ENCODE measurements at places on chromosomes 3 and 15.

DNA sequence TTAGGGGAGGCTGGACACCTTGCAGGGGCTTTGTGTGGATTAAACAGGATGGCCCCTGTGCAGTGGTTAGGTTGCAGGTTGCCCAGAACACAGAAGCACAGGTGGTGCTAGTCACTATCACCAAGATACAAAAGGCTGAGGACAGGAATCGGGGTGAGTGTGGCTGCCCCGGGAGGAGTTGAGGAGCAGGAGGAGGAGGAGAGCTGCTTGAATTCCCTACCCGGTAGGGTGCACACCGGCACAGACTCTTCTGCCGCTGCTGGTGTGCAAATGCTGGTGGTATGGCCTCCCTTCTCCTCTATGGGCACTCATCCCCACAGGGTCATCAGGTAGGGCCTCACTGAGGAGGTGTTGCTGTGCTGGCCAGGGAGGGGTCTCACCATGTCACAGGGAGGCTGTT, 67.5 kb upstream of the SMAD6 start:
- DNase-seq = no peak

DNA sequence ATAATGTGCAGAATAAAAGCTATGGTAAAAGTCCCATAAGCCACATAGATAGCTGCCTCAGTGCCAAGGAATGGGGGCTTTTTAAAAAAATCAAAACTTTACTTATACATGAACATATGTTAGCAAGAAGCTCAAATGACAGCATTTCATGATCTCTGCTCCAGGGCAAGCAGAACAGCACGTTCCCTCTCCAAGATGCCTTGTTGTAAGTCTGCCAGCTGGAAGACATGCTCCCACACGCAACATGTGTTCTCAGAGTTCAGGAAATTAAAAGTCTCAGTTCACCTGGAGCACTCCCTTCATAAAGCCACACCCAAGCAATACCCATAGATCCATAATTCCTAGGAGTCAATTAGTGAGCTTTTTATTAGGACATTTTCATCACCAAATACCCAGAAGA, 52.2 kb downstream of the ABI3BP start:
- no peak for DNase-seq

GRCh38 chr3:126440709-126440995, 35.0 kb downstream of the ZXDC start:
- no peak for DNase-seq

- DNase-seq = peak; percentile 80
Measured at GRCh38 chr3:158845765-158846350, 44.0 kb downstream of the MFSD1 start.

GRCh38 chr3:127680146-127680661, 7.5 kb downstream of the ABTB1 start:
- no peak for DNase-seq

DNA sequence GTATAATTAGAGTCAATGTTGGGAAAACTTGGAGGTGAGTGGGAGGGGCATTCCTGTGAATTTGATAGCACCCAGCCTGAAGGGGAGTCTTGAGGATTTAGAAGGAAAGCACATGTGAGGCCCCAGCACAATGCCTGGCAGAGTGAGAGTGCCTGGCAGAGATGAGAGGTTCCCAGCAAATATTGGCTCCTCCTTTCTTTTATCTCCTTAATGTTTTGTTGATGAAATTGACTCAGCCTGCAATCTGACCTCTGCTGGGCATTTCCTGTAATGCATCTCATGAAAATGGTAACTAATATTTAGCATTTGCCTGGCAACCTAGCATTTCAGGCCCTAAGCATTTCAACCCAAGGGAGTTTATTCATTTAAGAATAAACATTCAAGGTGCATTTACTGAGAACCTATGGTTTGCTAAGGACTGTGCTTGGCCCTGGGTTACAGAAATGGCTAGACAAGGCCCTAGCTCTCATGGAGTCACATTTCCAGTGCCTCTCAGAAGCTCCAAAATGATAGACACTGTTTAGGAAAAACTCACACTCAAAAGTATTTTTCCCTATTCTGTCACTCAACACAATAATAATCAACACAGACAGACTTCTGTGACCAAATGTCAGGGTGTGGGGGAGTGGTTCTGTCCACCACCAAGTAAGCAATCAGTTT, 19.0 kb downstream of the PDHB start:
- DNase-seq = peak; percentile 65

DNA sequence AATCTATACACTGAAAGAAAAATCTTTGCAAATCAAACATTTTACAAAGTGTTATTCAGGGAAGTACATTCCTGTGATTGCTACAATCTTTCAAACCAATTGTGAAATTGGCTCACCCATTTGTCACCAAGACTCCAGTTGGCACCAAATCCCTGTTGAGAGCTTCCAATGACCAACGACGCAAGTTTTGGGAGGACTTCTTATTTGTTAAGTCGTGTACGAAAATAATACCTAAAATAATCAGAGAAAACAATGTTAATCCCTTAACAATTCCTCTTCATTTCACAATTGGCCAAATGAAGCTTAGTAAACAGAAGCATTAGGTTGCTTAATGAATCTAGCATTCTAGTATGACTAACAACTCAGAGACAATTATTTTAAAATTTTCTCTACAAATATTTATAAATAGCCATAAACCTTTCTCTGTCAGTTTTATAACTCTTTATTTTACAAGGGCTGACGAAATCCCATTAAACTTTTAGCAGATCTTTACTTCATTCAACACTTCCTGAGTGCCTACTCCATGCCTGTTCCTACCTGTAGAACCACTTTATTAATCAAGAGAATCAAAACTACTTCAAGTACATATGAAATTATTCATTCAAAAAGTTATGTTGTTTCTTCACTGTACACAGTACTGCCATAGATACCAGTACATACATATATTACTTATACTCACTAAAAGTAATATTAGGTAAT, 24.0 kb upstream of the HGD start:
- DNase-seq = no peak

DNA sequence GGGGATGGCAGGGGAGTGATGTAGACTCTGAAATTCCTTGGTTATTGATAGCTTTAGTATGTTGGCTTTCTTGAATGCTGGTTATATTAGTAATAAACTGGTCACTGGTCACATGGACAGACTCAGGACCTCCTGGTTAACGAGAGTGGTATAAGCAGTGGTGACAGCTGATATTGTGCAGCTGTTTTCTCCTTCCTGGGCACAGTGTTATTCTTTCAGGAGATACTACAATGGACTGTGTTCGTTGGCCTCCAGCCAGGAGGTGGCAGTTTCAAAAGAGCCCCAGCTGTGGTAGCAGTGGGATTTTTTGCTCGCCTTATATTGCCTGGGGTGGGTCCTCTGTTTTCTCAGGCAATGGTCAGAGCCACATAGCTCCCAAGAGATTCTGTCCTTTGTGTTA, 181.6 kb upstream of the RBMS3 start:
- DNase-seq = no peak

DNA sequence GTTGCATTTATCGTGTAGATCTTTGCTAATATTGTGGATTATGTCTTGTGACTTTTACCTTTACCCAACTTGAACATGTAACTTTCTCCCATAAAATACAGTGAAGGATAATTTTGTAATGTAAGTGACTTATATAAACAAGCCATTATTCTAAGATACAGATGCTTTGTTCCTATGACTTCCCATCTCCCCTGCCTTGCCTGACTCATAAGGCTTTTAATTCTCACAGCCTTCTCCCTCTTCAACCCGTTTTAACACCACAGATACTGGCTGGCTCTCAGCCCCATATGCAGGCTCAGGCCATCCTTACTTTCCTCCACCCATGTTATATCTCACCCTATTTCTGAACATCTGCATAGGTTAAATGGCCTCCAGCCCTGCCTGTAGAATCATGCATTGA, 4.1 kb downstream of the CCNDBP1 start:
- DNase-seq = no peak

GRCh38 chr3:183328823-183329222, 75.8 kb downstream of the B3GNT5 start:
- DNase-seq = no peak

DNA sequence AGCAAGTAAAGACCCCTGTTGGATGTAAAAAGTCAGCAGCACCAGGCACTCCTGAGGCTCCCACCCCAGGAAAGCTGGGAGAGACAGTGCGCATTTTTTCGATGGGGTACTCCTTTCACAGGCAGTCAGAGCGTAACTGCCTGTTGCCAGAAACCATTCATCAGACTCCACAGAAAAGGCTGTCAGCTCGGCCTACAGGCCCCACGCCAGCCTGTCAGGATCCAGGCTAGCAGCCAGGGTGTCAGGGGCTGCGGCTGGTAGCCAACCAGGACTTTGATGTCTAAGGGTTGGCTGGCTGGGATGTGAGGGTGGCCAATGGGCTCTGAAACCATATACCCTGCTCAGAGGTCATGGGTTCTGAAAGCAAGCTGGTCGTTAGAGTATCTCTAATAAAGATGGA, 164.5 kb downstream of the WNT5A start:
- DNase-seq = no peak

- no peak for DNase-seq
Measured at GRCh38 chr3:142724682-142725356, 985 bp downstream of the TRPC1 start.

DNA sequence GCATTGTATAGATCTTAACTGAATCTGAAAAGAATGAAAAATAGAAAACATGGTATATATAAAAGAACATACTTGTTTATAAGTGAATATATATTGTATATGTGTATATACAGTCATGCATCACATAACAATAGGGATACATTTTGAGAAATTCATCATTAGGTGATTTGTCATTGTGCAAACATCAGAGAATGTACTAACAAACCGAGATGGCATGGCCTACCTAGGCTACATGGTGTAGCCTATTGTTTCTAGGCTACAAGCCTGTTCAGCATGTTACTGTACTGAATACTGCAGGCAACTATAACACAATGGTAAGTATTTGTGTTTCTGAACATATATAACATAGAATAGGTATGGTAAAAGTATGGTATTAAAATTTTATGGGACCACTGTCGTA, 64.6 kb upstream of the CHRM5 start:
- DNase-seq = no peak

GRCh38 chr3:185767002-185767688, 57.7 kb downstream of the IGF2BP2 start:
- DNase-seq = peak; percentile 47

DNA sequence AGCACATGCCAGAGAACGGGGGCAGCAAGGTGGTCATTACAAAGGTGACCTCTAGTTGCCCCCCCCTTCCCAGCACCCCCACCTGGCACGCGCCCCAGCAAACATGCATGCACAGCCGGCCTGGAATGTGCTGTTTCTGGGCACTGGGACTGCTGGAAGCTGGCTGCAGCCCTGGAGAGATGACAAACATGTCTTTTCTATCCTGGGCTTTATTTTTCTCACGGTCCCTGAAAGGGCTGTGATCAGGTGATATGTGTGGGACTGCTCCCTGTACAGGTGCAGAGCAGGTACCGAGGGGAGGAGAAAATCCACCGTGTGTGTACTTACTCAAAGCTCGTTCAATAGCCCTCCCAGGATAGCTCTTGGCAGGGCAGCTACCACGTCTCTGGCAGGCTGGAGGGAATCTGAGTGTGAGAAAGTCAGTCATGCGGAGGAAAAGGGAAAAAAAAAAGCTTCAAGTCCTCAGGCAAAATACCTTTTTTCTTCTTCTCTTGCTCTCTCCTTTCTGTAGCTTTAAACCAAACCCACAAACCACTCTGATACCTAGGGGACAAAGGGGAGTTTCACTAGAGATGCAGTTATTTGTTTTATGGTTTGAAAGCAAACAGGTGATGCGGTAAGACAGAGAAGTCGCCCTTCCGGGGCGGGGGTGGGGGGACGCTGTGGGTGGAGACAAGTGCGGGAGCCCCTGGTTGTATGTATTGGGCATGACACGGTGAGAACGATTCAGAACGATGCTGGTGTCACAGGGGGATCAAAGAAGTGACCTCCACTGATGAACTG, 5.0 kb upstream of the HES1 start:
- DNase-seq = peak; percentile 98

- no peak for DNase-seq
Measured at GRCh38 chr15:65907661-65908060, 38.4 kb downstream of the RAB11A start.

- DNase-seq = no peak
Measured at GRCh38 chr3:134251731-134252391, 1.2 kb upstream of the RYK start.

DNA sequence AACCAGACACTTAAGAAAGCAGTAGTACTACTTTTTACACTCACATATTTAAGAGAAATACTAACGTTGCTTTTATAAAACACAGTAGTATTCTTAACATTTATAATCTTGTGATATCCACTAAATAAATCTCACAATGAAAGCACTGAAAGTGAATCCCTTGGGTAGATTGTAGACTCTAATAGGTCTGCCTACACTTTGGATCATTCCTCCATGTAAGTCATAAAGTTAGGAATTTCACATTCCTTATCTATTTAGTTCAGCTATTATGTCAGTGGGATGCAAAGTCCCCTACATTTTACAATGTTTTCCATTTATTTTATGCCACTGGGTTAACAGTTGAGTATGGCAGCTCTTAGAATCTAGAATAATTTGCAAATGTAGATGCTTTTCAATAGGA, 330.7 kb downstream of the LSAMP start:
- no peak for DNase-seq

- DNase-seq = peak; percentile 61
Measured at GRCh38 chr15:33021806-33022389, 172.6 kb downstream of the FMN1 start.

DNA sequence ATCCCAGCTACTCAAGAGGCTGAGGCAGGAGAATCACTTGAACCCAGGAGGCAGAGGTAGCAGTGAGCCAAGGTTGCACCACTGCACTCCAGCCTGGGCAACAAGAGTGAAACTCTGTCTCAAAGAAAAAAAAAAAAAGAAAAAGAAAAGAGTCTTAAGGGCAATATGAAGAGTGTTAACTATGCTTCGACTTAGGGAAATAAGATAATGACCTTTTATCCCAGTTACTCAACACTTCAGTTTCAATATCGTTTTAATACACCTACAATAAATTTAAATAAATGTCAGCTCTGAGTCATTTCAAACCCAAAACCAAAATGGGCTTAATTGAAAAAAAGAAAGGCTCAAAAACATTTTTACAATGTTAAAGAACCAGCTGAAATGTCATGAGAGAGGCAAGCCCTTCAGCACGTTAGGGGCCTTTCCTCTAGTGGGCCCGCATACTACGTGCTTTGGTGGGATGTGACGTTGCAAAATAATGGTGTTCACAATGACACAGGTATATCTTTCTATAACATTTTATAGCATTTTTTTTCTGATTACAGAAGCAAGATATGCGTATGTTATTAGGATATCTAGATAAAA, 15.3 kb downstream of the FYCO1 start:
- DNase-seq = no peak

- DNase-seq = no peak
Measured at GRCh38 chr3:129820587-129820986, 72.9 kb downstream of the TMCC1 start.

- DNase-seq = no peak
Measured at GRCh38 chr3:187667526-187667925, 2.7 kb downstream of the SST start.

All from MM.1S (cell line).